ENCODE measurements at places on chromosomes 7 and 10. TPM values are rescaled to one million over a fixed set of nuclear protein-coding genes. Genes with fewer than 3 reads are reported as not detected.

PIK3AP1 gene
- total RNA-seq = 4.3 TPM

PRPS1L1 gene
- not detected for total RNA-seq

RHOBTB1 gene
- 18.1 TPM for total RNA-seq

NUP205 gene
- total RNA-seq = 51.5 TPM

ADCYAP1R1 gene
- total RNA-seq = 68.2 TPM

THSD7A gene
- total RNA-seq = 50.5 TPM

ABCB1 gene
- 39.2 TPM for total RNA-seq

HOXA2 gene
- 8.1 TPM for total RNA-seq

RALA gene
- total RNA-seq = 39.6 TPM

LIPK gene
- not detected for total RNA-seq

Data from spinal cord (tissue), 10 donors.